Hematopoietic multipotent progenitor cell treated with erythropoietin and hydrocortisone succinate and interleukin-3 and kit ligand, for 8 days (in vitro differentiated cells): ENCODE measurements at places on chromosomes 16 and 17.

GRCh38 chr17:27341041-27341471 is 47.1 kb downstream of the WSB1 start:
- DNase-seq = no peak

GRCh38 chr17:64779376-64780095 is 117.4 kb upstream of the SMURF2 start:
- no peak for DNase-seq

GRCh38 chr16:49275050-49275730 is 6.4 kb downstream of the CBLN1 start:
- DNase-seq = no peak

- DNase-seq = peak; percentile 88
These were observed at the start of gene VPS25 for GRCh38 chr17:42773290-42774035. TSS of gene VPS25 (plus strand) at chr17:42773449. CDS start at chr17:42773476, 27 bp downstream.

DNA sequence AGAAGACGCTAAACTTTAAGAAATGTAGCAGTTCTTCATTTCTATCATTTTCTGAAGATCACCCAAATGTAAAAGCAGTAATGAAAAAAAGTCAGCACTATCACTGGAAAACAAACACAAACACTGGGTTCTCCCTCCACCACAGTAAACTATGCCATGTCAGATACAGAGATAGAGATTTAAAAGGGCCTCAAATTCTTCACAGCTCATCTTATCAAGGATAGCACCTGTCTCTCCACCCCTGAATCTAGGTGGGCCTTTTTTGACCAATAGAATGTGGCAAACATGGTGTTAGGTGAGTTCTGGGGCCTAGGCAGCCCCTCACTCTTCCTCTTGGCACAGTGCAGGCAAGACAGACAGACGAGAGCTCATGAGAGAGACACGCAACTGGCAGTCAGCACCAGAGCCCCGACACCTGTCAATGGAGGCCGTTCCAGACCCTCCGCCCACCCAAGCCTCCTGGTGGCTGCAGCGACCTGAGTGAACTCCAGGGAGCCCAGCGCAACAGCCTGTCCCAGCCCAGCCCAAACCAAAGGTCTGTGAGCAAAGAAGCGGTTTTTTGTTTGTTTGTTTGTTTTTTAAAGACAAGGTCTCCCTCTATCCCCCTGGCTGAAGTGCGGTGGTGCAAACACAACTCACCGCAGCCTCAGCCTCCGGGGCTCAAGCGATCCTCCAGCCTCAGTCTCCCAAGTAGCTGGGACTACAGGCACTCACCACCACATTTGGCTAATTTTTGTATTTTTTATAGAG is 79.8 kb downstream of the TBC1D16 start:
- peak; percentile 82 for DNase-seq

- DNase-seq = peak; percentile 83
These were observed 10.5 kb upstream of the TSPOAP1 start for GRCh38 chr17:58338841-58339754.

DNA sequence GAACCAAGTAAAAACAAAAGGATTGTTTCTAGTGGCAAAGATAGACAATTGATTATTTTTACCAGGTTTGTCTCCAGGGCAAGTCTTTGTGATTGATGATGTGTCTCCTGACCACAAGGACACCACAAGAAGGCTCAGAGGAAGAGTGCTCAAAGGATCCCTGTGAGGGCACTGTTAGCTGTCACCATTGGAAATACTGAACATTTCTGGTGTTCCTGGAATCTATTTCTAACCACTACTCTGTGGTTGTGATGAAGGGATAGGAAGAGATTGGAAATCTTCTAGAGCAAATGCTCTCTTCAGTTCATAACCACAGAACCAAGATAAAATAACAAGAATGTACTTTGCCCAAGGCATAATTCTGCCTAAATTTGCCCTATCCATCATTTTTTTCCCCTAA is 15.3 kb downstream of the RNF43 start:
- peak; percentile 40 for DNase-seq

DNA sequence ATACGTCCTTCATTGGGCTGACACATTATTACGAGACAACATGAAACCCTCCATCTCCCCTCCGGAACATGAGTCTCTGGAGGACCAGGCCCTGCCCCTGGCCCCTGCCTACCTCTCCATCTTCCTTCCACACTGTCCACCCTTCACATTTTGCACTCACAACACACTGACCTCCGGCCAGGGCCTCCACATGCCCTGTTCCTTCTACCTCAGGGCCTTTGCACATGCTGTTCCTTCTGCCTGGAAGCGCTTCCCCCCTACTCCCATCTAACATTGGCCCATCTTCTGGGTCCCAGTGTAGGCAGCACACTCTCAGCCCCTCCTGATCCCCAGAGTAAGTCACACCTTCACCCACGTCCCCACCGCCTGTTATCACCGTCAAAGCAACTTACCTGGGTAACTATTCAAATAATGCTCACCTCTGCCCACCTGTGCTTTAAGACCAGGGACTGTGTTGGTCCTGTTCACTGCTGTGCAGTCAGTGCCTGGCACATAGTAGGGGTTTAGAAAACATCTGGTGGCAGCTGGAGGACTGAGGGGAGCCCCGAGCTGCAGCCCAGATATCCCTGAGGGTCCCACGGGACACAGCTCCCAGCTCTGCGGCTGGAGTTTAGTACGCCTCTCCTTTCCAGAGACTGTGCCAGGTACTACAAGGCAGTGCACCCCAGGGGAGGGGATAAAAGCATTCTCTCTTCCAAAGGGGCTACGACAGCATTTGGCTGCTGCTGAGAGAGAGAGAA is 27.2 kb downstream of the RPH3AL start:
- no peak for DNase-seq

DNA sequence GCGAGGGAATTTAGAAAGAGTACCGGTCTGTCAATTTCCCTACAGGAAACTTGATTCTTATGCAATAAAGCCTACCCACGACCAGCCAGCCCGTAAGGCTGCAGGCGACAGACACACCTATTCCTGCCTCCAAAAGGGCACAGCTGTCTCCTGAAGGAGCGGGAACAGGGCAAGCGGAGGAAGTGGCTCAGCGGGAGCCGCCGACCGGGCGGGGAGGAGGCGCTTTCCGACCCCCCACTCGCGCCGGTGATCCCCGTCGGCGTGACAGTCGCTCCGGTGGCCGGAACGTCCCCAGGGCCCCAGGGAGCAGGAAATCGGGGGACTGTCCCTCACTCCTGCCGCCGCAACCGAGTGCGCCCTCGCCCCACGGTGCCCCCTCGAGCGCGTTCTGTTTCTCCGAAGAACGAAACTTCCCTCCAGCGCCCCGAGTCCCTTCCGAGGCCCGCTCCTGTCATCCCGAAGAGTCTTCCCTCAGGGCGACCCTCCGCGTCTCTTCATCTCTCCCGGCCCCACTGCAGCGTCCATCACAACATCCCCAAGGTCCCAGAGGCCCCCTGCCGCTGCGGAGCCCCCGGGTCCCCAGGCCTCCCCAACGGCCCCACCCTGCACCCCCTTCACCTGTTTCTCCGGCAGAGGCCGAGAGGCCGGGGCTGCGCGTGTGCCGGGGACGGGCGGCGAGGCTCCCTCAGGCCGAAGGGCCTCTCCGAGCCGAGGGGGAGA is 421 bp downstream of the STAT3 start:
- no peak for DNase-seq

GRCh38 chr17:61689610-61690180 is 98.7 kb upstream of the NACA2 start:
- no peak for DNase-seq

DNA sequence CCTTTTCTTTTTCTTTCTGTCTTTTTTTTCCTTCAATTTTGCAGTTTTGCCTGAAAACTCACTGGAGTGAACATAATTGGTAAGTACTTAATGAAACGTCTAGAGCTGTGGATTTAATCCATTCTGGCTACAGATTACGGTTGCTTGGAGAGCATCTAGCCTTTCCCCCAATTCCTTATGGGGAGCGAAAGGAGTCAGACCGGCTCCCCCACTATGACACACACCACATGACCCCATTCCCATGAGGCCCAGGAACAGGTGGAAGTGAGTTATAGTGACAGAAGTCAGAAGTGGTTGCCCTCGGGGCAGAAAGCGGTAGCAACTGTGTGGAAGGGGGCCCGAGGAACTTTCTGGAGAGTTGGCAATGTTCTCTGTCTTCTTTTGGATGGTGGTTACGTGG is 41.2 kb downstream of the EMP2 start:
- no peak for DNase-seq

- no peak for DNase-seq
These were observed 36.3 kb downstream of the PITPNC1 start for GRCh38 chr17:67413388-67413787.

- DNase-seq = no peak
These were observed 107.2 kb upstream of the DYNLRB2 start for GRCh38 chr16:80433623-80434022.

- no peak for DNase-seq
These were observed 33.6 kb downstream of the TEKT5 start for GRCh38 chr16:10660950-10661635.

DNA sequence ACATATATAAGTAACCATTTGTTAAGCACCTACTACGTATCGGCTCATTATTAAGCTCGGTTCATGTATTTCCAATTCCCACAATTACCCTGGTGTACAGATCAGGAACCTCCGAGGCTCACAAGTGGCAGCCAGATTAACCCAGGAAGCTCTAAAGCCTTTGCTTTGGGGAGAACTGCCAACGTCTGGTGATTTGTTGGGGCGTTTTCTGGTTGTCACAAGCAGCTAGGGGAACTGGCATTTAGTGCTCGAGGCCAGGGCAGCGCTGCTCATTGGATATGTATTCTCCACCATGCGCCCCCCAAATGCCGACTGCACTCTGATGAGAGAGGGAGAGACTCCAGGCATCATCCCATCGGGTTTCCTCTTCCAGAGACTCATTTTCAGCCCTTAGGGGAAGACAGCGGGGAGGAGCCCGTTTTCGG is 541 bp downstream of the ZNF18 start:
- peak; percentile 89 for DNase-seq

DNA sequence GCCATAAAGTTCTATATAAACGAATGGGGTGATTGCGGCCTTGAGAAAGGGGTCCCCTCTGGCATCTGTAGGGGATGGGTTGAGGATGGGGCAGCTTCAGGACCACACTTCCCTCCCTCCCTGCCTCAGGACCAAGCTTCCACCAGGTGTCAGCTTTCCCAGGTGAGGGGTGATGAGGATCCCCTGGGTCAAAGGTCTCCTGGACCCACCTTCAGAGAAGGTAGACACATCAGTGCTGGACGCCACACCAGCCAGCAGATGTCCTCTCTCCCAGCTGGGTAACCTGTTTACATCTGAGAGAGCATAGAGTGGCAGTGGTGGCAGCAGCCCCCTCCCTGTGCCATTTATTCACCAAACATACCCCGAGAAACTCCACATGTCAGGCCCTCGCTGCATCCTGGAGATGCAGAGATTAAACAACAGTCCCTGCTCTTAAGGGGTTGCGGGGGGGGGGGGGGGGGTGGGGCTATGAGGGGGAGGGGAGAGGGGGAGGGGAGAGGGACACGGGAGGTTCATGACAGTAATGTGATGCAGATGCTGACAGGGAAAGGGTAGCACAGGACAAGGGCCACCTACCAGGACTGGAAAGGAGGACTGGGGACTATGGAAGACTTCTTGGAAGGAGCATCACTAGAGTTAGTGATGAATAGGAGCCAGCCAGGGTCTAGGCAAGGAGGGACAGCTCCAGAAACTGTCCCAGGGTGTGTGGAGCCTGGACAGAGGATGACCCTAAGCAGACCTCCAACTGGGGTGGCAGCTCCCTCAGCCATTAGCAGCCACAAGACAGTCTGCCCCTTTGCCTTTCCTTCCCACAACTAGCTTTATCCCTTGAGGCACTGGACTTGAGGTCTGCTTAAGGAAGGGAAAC is 5.0 kb downstream of the PROCA1 start:
- DNase-seq = no peak

- DNase-seq = no peak
These were observed 177.8 kb upstream of the GSE1 start for GRCh38 chr16:85435286-85435685.

DNA sequence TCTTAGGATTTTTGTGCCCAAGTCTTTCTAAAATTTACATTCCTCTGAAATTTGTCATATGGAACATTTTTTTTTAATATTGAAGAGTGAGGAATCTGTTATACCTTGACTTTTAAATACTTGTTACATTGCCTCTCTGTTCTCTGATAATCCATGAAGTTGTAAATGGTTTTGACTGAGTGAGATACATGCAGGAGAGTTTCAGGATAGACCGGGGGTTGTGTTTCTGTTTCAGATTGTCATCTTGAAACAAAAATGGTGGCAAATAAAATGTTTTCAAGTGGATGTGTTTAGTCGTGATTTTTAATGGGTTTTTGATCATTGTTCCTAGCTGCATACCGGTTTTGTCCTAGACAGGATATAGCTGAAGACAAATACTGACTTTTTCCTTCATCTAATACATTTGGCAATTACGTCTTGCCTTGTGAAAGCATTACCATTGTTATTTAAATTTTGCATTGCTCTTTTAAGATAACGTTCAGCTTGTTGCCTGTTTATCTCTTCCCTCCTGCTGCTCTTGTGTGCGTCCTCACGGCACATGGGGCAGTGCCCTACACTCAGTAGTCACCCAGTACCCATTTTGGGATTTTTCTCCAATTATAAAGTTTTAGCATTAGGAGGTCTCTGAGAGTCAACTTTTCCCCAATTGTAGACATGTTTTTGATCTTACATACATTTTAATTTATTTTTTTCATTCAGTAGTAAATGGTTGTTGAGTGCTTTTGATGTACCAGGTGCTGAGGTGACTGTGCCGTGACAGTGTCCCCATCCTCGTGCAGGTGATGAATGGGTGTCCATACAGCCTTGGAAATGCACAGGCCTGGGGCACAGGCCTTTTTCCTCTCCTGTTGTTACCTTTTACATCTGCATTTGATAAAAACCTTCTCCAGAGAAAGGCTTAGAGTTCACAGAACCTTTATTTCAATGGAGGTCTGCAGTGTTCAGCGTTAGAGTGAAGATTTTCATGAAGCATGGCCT is 169.9 kb downstream of the MSI2 start:
- DNase-seq = peak; percentile 80

DNA sequence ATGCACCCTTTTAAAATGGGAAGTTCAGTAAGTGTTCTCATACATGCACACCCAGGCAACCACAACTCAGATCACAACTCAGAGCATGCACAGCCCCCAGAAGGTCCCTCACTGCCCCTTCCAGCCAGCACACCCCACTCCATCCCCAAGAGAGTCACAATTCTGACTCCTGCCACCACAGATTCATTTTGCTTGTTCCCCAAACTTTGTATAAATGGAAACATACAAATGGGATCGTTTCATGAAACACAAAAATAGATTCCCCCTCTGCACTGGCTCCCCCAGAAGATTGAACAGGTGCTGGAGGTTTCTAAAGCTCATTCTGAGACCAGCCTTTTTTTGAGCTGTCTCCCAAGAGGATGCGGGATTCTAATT is 3.3 kb upstream of the TNFRSF13B start:
- no peak for DNase-seq

DNA sequence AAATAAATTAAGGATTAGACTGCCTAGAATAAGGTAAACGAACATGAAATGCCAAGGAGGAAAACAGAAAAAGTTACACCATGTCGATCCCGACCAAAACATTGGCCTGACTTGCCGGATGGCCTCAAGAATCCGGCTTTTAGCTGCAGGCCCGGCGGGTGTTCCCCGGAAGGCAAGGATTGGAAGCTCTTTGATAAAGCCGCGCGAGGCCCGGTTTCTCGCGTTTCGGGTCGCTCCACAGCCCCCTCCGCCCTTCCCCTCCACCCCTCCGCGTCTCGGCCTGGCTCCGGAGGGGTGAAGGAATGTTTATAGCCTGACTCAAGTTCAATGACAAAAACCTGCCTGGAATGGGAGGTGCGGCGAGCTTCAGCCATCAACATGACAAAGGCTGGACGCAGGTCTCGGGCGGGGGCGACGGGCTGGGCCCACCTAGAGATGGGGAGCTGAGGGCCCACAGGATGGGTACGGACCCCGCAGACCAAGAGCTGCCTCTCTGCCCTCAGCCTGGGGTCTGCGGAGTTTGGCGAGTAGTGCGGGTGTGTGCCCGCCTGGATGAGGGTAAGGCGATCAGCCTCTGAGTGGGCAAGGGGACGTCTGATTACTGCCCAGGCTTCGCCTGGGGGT is 2.6 kb downstream of the PRAC1 start:
- DNase-seq = no peak
